ENCODE measurements at places on chromosomes 5 and 9. TPM values are rescaled to one million over a fixed set of nuclear protein-coding genes. Genes with fewer than 3 reads are reported as not detected.

DNA sequence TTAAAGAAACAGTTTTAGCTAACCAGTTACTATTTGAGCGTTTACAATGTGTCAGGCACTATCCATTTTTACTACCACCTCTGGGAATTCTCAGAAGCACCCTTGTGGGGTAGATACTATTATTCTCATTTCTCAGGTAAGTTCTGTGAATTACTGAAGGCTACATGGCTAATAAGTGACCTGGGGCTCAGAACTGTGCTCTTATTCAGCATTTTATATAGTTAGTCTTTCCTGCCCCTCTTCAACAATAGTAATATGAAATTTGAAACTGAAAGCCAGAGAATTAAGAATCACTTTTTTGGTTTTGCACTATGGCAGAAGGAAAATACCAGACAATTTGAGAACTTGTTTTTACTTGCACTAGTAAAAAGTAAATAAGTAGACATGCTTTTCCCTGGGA lies 11.8 kb downstream of the ELL2 start:
- no peak for DNase-seq

The CAMK2A gene
- 1.3 TPM for total RNA-seq

- DNase-seq = no peak
Observed at GRCh38 chr9:131197160-131197911, 72.0 kb downstream of the NUP214 start.

GRCh38 chr5:78269088-78269703 lies 25.3 kb downstream of the AP3B1 start:
- peak; percentile 7 for DNase-seq

- DNase-seq = no peak
Observed at GRCh38 chr9:125761676-125762450, 14.7 kb downstream of the PBX3 start.

DNA sequence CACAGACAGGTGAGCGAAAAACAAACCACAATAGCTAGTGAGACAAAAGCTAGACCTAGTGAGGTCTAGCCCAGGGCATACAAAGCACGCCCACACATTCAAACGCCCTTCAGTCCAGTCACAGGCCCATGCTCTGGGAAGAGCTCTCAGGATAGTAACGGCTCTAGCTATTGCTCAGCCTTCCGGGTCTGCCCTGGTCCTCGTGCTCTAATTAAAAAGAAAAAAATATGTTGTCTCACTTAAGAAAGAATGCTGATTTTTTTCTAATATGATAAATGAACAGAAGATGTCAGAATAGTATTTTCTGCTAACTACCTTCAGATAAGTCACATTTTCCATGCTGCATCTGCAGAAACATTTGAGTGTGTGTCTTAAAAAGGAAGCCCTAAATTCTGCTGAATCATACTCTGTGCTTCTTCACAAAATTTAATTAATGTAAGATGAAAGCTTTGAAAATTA lies 94.5 kb downstream of the PLPP1 start:
- DNase-seq = no peak

- DNase-seq = no peak
Observed at GRCh38 chr5:148880696-148881095, 54.3 kb downstream of the ADRB2 start.

GRCh38 chr5:38036765-38037164 lies 196.9 kb upstream of the GDNF start:
- DNase-seq = no peak

DNA sequence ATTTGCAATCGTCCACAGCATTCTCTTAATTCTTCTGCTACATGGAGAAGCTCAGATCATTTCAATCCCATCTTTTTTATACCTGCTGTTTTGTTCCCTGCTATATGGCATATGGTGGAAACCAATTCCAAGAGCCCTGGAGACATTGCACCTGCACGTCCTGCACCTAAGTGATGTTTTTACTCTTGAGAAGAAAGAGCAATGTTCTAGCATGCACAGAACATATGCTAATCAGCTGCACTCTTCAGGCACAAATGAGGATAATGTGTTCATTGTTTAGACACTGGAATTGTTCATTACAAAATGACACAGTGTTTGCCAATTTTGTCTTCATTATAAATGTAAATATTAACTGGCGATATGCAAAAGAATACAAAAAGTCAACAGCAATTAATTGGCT lies 935.8 kb downstream of the TLE4 start:
- DNase-seq = no peak

The PAEP gene
- not detected for total RNA-seq

The FBP2 gene
- not detected for total RNA-seq

The ARID3C gene
- 0.19 TPM for total RNA-seq

DNA sequence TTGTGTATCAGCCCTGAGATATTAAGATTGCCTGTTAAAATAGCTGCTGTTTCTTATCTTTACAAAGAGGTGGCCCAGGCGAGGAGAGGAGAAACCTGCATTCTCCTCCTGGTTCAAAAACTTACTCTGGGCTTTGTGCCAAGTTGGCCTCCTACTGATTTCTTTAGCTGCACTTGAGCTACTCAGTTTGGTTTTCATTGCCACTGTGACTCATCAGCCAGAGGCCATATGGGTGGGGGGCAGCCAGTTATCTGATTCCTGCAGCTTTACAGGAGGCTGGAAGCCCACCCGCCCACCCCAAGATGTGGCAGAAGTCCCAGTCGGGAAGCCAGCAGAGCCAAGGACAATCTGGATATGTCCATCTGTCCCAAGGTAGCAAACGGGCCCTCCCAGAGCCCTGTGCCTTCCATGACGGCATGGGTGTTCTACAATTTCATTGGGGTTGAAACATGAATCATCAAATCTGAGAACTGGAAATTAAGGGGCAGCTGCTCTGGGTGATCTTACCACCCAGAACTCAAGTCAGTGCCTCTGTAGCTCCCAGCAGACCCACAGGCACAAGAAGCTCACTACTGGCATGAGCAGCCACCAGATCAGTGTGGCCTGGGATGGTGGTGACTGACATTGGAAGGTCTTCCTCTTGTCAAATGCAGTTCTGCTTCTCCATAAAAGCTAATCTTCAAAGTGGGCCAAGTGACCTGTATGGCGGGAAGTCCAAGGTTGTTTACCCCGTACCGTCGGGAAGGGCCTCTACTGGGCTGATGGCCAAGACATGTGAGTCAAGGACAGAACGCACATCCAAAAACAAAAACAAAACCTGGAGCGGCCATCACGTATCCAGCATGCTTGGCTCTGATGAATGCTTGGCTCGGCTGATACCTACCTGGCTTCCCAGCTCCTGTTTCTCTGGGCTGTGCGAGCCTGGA lies 15.6 kb downstream of the FCN2 start:
- peak; percentile 91 for DNase-seq

- no peak for DNase-seq
Observed at GRCh38 chr5:140168371-140168770, 6.6 kb upstream of the CYSTM1 start.

The EIF4E1B gene
- not detected for total RNA-seq

The CDC20B gene
- total RNA-seq = 0.07 TPM

DNA sequence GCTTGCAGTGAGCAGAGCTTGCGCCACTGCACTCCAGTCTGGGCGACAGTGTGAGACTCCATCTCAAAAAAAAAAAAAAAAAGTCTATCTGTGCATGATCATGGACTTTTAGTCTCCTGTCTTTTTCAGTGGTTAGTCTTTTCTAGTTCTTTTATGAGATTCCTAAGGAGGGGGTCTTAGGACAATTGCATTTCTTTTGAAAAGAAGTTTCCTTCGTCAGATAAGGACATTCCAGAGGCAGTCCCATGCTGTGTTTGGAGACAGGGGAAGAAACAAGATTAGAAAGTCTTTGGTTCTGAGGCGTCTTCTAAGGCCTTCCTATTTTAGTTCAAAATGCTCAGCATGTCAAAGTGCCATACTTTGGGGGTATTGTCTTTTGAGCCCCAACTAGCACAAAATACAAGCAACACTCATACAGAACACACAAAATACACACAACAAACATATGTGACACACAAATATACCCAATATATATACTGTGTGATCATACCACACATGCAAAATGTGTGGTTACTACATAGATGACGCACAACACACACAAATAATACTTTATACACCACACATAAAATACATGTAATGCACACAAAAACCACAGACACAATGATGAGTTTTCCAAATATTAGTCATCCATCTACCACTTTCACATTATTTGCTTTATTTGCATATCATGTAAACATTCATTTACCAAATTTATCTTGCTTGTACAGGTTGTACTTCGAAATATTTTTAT lies 394.5 kb downstream of the SPATA31D1 start:
- DNase-seq = peak; percentile 60

DNA sequence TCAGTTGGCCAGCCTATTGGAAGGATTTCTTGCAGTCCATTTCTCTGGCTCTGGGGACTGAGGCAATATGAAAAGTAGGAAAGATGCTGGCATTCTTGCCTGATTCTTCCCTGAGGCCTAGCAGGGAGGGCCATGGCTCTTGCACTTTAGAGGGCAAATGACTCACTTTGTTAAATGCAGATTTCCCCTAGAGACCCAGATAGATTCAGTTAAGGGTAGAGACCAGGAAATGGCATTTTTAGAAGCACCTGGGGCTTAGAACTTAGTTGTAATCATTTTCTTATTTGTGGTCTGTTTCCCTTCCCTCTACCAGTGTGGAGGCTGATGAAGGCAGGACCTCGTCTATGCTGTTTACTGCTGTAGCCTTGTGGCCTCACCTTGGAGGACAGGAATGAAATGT lies 112.8 kb upstream of the NR3C1 start:
- no peak for DNase-seq

DNA sequence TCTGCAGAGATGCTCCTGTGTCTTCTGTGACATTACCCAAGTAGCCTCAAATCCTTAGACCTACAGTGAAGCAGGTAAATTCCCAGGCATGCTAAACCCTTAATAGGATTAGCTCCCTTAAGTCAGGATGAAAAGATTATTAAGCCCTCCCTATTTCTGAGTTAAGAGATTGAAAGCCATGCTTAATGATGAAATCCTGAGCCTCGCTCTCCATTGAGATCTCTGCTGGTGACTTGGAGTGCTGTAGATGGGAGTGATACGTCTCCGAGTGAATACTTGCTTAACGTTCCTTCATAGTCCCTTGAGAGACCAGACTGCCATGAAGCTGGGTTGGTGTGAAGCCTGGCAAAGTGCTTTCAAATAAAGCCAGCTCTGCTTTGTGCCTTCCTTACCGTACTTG lies 34.2 kb downstream of the AOPEP start:
- DNase-seq = no peak

GRCh38 chr5:10124287-10124686 lies 125.4 kb downstream of the ATPSCKMT start:
- DNase-seq = no peak
